CD8-positive, alpha-beta memory T cell (primary cell): ENCODE measurements at places on chromosomes 3 and 15. TPM values are rescaled to one million over a fixed set of nuclear protein-coding genes. Genes with fewer than 3 reads are reported as not detected.

BCL2A1 gene
- polyA plus RNA-seq = 29.5 TPM

MRPL47 gene
- polyA plus RNA-seq = 51.7 TPM

IQCH gene
- polyA plus RNA-seq = 0.52 TPM

DNA sequence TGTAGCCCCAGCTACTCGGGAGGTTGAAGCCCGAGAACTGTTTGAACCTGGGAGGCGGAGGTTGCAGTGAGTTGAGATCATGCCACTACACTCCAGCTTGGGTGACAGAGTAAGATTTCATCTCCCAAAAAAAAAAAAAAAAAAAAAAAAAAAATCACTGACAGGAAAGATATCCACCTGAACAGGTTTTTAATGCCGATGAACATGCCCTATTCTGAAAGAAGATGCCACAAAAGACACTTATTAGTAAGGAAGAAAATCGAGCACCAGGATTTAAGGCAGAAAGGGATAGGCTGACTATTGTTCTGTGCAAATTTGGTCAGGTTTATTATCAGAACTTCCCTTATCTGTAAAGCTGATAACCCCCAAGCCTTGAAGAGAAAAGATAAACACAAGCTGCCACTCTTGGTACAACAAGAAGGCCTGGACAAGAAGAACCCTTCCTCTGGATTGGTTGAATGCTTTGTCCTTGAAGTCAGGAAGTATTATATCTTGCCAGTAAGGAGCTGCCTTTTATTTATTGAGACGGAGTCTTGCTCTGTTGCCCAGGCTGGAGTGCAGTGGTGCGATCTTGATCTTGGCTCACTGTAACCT is 2.7 kb upstream of the PARP16 start:
- no peak for DNase-seq

- no peak for DNase-seq
These were observed 217.0 kb downstream of the SATB1 start for GRCh38 chr3:18208091-18208490.

- DNase-seq = no peak
These were observed 113.5 kb upstream of the BHLHE40 start for GRCh38 chr3:4865714-4866113.

DNA sequence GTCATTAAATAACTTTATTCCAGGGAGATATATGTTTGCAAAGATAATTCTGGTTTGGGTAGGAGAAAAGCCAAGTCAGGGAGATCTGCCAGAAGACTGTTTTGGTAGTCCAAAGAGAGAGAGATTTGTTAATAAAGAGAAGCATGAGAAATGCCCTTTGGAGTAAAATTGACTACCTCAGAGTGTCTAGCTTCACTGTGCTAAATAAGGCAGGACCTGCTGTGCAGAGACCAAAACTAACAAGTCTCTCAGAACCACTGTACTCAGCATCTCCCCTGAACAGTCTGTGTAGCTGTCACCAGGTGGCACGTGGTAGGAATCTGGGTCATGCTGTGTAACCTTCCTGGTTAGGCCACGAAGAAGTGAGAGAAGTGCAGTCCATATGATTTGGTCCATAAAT is 31.6 kb upstream of the SLC35G2 start:
- DNase-seq = peak; percentile 52

GRCh38 chr15:83248151-83249029 is 36.1 kb downstream of the BNC1 start:
- DNase-seq = no peak
